ENCODE measurements at places on chromosomes 13 and 19. TPM values are rescaled to one million over a fixed set of nuclear protein-coding genes. Genes with fewer than 3 reads are reported as not detected.

KLK6 gene
- 367 TPM for total RNA-seq

ZNF701 gene
- 2.2 TPM for total RNA-seq

DNA sequence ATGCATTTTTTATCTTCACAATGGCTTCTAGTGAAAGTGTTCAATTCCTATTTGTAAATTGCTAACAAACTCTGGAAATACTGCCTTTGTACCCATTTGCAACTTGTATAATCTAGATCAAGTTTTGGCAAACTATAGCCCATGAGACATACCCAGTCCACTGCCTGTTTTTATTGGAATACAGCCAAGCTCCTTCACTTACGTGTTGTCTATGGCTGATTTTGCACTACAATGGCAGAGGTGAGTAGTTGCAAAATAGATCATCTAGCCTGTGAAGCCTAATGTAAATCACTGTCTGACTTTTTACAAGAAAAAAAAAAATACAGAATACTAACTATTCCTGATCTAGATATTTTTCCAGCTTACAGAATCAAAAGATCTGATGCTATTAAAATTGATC is 37.1 kb downstream of the DZIP1 start:
- DNase-seq: peak; percentile 57

- no peak for DNase-seq
Measured at GRCh38 chr19:5698635-5699422, 8.7 kb downstream of the RPL36 start.

DNA sequence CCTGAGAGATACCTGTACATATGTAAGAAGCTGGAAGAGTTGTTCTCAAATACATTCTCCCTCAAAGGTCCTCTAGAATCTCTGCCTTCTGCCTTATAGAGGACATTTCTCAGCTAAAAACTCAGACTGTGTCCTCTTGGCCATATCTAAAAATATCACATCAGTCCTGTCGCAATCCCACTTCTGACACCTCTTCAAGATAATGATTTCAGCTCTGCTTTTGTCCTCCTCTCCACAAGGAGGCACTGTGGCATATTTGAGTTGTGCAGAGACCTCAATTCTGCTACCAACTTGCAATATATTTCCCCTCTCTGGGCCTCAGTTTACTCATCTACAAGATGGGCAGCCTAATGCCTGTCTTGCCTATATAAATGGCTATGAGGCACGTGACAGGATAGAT is 16.6 kb downstream of the ADAMTS10 start:
- DNase-seq: no peak

DNA sequence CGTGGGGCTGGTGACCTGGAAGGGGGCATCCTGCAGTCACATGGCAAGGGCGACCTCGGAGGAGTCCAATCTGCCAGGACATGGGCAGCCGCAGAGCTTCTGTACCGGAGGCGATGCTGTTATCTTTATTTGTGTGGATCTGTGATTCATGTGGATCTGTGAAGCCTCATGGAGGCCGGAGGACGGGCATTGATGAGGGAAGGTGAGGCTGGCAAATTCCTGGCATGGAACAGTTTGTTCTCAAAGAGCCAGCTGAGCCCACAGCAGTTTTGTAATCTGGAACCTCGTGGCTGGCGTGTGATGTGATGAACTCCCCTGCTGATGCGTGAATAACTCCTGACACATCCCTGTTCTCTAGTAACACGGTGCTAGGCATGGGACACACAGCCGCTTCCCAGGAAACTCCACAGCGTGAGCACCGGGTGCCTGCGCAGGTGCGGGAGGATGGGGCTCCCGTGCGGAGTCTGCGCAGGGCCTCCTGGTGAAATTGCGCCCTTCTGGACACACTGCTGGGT is 40.4 kb downstream of the ATP11A start:
- no peak for DNase-seq

DNA sequence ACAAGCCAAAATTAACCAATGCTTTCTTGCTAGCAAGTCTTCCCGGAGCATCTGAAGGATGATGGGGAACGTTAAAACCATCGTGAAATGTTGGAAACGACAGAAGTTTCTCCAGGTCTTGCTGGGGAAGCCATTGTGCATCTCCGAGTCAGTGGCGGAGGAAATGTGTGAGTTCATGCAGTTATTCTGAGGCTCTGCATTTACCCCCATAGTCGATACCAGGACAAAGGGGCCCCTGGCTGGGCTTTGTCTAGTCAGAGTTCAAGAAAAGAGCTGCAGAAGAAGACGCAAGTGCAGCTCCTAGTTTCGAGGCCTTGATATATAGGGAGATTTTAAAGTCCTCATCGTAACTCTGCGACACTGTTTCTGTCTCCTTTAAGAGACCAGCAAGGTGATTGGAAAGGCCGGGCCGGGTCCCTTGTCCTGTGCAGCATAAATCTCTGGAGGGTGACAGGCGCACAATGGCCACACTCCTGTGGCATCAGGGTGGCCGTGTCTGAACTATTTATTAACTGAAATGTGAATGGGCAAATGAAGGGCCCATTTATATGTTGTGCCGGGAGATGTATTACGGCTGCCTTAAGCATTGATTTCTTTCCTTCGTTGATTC is 172.0 kb downstream of the TEX29 start:
- no peak for DNase-seq

- DNase-seq: no peak
Measured at GRCh38 chr19:4385291-4386040, 14.9 kb downstream of the SH3GL1 start.

CRLF1 gene
- total RNA-seq: not detected

AKT2 gene
- total RNA-seq: 251 TPM

OR7A5 gene
- not detected for total RNA-seq

ACP5 gene
- total RNA-seq: 0.83 TPM

- DNase-seq: peak; percentile 60
Measured at GRCh38 chr19:44745341-44745831, 3.1 kb upstream of the BCL3 start.

SIGLEC12 gene
- total RNA-seq: not detected

DNA sequence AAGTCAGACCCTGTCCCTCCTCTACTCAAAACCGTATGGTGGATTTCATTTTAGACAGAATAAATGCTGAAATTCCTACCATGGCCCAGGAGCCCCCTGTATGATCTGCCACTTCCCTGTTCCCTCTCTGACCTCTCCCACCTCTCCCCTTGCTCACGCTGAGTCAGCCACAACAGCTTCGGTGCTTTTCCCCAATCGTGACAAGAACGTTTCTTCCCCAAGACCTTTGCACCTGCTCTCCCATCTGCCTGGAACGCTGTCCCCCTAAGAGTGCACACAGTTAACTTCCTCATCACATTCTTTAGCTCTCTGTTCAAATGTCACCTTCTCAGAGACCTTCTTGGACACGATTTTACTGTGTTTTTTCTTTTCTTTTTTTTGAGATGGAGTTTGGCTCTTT is 2.3 kb downstream of the VRK3 start:
- no peak for DNase-seq

- no peak for DNase-seq
Measured at GRCh38 chr19:29767039-29767735, 44.6 kb upstream of the CCNE1 start.

DNA sequence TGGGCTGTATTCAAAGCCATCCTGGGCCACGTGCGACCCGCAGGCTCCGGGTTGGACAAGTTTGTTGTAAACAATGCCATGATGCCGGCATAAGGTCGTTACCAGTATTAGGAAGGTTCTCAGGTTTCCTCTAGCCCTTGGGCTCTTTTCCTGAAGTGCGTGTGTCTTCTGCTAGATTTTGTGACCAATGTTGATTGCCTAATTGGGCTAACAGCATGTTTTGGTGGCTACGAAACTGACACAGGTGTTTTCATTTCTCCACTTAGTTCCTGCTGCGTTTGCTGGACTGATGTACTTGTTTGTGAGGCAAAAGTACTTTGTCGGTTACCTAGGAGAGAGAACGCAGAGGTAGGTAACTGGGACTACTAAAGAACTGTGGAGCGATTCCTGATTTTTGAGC is 20.3 kb downstream of the ALOX5AP start:
- no peak for DNase-seq

DNA sequence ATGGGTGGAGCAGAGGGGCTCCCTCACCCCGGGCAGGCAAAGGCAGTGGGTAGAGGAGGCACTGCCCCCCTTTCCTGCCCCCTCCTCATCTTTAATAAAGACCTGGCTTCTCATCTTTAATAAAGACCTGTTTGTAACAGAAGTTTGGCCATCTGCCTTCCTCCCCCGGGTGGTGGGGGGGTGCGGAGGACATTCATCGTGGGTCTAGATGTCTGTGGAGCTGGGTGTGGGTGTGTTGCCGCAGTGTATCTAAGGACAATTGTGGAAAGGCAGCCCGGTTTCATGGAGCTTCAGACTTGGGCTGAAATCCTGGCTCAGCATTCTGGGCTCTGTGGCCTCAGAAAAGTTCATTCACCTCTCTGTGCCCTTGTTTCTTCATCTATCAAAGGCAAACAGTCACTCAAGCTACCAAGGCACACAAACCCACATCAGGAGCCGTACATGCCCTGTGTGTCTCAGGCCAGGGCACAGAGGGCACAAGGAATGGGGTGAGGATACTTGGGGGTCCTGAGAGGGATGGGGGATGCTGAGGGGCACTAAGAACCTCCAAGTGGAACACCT is 8.8 kb upstream of the SWSAP1 start:
- no peak for DNase-seq

GRCh38 chr13:30569901-30570576 is 47.7 kb upstream of the USPL1 start:
- DNase-seq: peak; percentile 29

DNA sequence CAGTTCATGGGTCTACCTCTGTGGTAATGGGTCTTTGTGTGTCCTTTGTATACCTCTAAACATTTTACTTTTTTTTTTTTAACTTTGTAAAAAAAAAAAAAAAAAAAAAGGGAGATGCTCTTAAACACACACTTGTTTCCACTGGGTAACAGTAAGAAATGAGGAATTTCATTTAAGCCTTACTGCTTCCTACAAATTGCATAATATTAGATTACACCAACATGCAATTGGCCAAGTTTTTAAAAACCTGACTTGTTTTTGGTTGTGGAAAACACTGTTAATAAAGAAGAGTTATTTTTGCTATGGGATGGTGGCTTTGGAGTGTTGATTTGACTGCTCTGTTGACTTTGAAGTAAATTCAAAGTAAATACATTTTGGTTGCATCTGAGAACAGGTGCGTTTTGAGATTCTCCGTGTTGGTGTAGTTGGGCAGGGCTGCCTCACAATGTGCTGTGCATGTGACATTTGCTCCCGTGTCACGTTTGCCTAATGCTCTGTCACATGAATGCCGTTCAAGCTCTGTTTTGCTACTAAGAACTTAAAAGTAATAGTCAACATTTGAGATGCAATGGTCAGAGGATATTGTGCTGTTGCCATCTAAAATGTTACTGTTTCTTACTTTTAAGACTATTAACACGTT is 202.4 kb downstream of the LMO7 start:
- DNase-seq: no peak

DNA sequence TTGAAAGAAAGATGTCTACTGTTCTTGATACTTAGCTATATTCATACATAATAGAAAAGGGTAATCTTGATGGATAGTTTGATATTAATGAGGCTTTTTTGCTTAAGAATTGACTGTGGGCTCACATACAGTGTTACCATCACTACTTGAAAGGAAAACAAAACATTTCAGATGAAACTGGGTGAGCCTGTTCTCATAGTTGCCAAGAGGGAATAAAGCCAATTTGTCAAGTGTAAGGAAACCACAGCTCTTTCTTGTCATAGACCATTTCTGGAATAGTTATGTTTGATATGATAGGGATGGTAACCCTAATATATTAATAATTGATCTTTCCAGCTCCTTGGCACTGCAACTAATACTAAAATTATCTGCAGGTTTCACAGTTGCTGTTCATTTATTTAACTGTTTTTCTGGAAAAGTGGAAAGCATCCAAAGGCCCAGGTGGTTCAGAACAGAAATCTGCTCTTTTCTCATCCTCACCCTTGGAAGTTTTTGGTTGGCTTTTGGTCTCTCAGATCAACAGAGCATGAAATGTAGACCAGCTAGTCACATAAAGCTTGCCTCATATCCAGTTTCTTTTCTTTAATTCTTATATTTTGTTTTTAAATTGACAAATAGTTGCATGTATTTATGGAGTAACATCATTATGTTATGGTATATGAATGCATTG is 43.2 kb downstream of the ARHGEF7 start:
- DNase-seq: no peak

ZNF234 gene
- 2.0 TPM for total RNA-seq

- no peak for DNase-seq
Measured at GRCh38 chr19:33883859-33884519, 87.3 kb downstream of the KCTD15 start.

DNA sequence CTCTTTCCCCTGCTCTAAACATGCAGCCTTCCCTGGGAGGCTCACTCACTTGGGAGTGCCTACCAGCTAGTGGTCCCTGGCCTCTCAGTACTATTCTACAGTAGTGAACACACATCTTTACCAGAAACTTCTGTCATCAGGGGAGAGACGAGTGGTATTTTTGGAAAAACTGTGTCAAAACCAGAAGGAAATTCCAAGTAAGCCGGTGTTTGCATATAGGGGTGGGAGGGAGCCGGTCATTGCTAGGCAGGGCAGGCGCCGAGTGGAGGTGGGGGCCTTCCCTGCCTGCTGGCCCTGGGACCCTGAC is 7.0 kb downstream of the RPS9 start:
- DNase-seq: no peak

DZIP1 gene
- total RNA-seq: not detected

DNA sequence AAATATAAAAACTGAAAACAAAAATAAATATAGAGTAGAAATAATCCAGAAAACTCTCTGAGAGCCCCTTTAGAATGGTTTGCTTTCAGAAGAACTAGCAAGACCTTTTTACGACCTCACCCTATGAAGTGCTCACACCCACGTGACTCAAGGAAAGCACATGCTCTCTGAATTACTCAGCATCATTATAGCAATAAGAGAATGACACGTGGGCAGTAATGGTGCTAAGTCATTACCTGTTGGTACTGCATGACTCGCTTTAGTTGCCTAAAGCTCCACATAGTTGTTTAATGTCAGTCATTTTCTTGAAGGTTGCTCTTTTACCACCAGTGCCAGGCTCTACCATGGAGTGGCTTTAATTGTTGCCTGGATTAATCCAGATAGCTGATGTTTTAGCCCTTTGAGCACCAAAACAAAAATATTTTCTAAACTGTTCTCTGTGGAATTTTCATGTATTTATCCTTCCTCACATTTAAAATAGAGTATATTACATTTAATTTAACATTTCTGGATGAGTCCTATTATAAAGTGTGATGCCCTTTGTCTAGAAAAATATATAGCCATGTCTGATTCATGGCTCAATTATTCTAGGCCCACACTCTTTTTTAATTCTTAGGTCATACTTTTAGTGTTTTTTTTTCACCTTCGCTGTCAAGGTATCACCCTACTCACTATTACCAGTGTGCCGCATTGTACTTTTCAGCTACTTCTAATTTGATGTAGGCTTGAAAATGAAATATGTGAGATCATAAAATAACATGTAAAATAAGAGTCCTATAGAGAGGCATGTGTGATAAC is 56.8 kb downstream of the THSD1 start:
- DNase-seq: peak; percentile 53

Data from HT-29 (cell line).